H9 (cell line): ENCODE measurements at places on chromosomes 12 and 14. TPM values are rescaled to one million over a fixed set of nuclear protein-coding genes. Genes with fewer than 3 reads are reported as not detected.

The SLC25A47 gene
- total RNA-seq = 0.13 TPM in 1 of 2 replicates, not detected in the other

The GPX2 gene
- total RNA-seq = 0.79 TPM in 1 of 2 replicates, not detected in the other

The CMTM5 gene
- total RNA-seq = not detected in 2 replicates

The CCND2 gene
- total RNA-seq = 98.2 and 104 TPM in 2 replicates

The PXMP2 gene
- 17.7 and 17.8 TPM in 2 replicates for total RNA-seq
